Fibroblast of villous mesenchyme (primary cell): ENCODE measurements at places on chromosomes 12 and 14. TPM values are rescaled to one million over a fixed set of nuclear protein-coding genes. Genes with fewer than 3 reads are reported as not detected.

DPF3 gene
- total RNA-seq = 6.8 and 10.4 TPM in 2 replicates

GPR135 gene
- 3.9 and 6.5 TPM in 2 replicates for total RNA-seq

DENND5B gene
- 11.6 and 11.7 TPM in 2 replicates for total RNA-seq

RAD51AP1 gene
- total RNA-seq = 9.3 and 18.1 TPM in 2 replicates

CLEC2B gene
- 40.6 and 47.9 TPM in 2 replicates for total RNA-seq

NRL gene
- total RNA-seq = 0.86 and 1.3 TPM in 2 replicates

GZMB gene
- not detected in 2 replicates for total RNA-seq

KCNC2 gene
- 0.43 TPM in 1 of 2 replicates, not detected in the other for total RNA-seq

KCNMB4 gene
- total RNA-seq = 4.2 and 7.3 TPM in 2 replicates

ENDOU gene
- total RNA-seq = not detected in 2 replicates

KRT78 gene
- not detected in 2 replicates for total RNA-seq

RHOF gene
- 9.0 and 11.7 TPM in 2 replicates for total RNA-seq

DTX3 gene
- 19.0 and 22.9 TPM in 2 replicates for total RNA-seq

RBP5 gene
- total RNA-seq = not detected in 2 replicates

CMAS gene
- total RNA-seq = 16.8 and 28.1 TPM in 2 replicates

TSPAN19 gene
- not detected in 2 replicates for total RNA-seq

AICDA gene
- total RNA-seq = not detected in 2 replicates

HOXC4 gene
- under 0.01 and 1.6 TPM in 2 replicates for total RNA-seq
